ENCODE measurements at places on chromosomes 2 and 18.
A peak's percentile ranks its signal among the peaks of the same experiment; 100 is the strongest.

DNA sequence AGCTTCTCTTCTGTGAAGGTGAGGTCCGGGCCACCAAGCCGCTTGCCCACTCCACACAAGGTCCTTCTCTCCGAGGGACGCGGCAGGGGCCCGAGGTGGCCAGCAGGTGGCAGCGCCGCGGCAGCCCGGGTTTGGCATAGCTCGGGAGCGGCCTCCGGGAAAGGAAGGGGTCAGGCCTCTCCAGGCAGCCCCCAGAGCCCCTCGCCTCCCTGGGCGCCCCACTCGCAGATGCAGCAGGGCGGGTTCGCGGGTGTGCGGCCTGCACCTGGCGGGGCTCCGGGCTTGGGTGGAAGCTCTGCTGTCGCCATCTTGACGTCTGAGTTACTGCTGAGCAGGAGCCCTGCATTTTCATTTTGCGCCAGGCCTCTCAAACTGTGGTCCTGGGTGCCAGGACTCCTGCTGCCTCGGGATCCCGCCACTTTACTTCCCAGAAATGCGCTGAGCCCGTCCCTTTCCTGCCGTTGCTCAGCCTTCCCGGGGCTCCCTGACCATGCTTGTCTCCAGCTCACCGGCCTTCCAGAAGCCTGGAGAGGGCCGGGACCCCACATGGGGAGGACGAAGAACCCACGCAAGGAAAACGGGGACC, 18.6 kb upstream of the NCL start:
- DNase-seq, result peak; percentile 73

DNA sequence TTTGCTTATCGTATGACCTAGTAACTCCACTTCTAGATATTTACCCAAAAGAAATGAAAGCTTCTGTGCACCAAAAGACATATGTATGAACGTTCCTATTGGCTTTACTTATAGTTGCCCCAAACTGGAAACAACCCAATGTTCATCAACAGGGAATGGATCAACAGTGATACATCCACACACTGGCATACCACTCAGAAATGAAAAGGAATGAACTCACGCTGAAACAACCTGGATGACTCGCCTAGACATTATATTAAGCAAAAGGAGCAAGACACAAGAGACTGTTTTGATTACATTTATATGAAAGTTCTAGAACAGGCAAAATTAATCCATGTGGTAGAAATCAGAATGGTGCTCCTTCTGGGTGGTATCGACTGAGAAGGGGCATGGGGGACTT, 18.9 kb downstream of the ADRA2B start:
- DNase-seq, result no peak

DNA sequence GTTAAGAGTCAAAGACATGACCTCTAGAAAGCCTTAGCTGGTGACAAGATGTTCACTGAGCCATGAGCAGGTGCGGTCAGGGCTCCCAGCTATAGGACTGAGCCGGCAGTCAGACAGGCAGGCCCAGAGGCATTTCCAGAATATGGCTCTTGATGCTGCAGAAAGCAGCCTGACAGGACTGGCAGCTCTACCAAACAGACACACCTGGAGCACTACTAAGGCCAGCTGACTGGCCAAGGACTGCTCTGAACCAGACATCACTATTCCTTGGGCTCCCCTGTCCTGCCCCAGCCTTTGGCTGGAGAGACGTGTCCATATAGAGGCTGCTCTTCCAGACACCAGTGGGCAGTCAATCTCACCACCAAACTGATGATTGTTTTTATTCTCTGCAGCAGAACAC, 98.8 kb downstream of the RIF1 start:
- DNase-seq, result no peak

DNA sequence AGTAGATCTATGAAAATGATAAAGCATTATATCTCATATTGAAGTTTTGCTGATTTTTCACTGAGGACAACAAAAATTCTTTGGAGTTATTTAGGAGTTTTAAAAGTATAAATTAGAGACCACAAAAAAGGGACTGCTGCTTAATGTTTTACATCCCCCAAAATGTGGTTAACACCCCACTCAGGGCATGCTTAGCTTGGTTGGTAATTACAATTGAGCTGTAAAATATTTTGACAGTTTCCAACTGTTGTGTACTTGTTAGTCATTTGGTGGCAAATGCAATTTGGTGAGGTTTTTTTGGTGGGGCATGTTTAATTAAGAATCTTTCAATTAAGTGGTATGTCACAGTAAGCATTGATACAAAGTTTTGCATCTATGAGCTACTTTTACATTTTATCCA, 137.3 kb upstream of the OTX1 start:
- no peak for DNase-seq

DNA sequence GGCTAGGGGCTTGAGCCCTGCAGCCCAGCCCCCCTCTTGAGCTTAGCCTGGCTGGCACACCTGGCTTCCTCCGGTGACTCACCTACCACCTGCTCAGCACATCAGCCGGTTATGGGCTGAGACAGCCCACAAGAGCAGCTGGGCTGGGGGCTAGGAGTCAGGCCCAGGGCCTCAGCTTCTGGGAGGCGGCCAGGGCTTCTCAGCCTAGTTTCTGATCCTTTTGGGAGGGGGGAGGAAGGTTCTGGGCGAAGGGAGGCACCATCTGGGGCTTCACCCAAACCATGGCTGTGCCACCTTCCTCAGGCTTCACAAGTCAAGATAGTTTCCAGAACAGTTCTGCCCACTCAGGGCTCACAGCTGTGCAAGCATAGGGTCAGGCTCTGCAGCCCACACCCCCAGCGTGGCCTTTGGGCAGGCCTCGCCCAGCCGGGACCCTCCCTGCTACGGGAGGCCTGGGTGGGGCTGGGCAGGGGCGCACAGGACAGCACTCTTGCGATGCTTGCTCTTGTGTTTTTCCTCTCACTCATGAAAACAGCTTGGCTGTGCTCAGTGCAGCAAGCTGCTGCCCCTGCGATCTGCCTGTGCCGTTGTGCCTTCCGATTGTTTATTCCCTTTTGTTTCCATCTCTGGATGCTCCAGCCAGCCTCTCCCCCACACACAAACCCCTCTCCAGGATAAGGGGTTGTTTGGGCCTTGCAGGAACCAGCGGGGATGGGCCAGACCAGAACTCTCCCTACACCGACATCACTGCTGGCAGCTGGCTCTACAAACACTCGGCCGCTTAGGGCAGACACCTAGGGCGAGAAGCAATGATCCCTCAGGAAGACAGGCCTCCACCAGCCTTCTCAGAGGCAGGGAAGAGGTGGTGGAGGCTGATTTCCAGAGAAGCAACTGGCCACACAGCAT, 26.1 kb upstream of the SEMA4C start:
- no peak for DNase-seq

GRCh38 chr2:191318729-191319078, 73.5 kb downstream of the MYO1B start:
- DNase-seq, result peak; percentile 59

GRCh38 chr2:145049475-145049874, 529.6 kb upstream of the ZEB2 start:
- no peak for DNase-seq

GRCh38 chr2:231069379-231070054, 12.8 kb downstream of the PSMD1 start:
- DNase-seq, result peak; percentile 39

DNA sequence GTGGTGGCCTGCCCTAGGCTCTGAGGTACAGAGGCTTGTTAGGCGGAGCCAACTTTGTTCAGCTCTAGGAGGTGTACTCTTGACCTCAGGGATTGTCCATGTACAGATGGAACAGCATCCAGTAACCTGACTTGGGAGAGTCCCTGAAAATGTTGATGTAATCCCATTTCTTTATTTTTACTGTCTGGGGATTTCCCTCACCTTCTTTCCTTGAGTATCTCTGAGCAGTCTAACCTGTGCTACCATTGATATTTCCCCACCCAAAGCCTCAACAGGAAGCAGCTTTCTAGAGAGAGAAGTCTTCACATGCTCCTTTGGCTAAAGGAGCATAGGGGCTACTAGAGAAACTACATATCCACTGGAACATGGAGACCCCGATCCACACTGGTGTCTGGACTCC, 10.4 kb downstream of the IL36A start:
- DNase-seq, result no peak

DNA sequence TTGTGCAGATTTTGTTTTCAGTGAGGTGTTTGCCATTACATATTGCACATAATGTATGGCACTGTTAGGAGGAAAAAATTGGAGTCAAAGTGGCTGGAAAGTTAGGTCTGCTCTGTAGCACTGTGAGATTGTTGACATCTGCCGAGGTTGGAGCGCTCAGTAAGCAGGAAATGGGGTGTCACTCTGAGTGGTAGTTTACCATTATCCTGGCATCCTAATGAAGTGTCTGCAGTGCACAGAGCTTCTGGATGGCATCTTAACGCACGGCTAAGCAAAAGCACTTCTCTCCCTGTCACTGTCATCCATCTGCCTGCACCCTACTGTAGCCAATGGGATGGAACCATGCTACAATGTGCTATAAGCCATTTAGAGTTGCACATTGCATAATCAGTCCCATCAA, 561.9 kb downstream of the ARHGAP15 start:
- no peak for DNase-seq

- peak; percentile 63 for DNase-seq
These were observed 402.0 kb downstream of the ALK start for GRCh38 chr2:29519338-29519925.

DNA sequence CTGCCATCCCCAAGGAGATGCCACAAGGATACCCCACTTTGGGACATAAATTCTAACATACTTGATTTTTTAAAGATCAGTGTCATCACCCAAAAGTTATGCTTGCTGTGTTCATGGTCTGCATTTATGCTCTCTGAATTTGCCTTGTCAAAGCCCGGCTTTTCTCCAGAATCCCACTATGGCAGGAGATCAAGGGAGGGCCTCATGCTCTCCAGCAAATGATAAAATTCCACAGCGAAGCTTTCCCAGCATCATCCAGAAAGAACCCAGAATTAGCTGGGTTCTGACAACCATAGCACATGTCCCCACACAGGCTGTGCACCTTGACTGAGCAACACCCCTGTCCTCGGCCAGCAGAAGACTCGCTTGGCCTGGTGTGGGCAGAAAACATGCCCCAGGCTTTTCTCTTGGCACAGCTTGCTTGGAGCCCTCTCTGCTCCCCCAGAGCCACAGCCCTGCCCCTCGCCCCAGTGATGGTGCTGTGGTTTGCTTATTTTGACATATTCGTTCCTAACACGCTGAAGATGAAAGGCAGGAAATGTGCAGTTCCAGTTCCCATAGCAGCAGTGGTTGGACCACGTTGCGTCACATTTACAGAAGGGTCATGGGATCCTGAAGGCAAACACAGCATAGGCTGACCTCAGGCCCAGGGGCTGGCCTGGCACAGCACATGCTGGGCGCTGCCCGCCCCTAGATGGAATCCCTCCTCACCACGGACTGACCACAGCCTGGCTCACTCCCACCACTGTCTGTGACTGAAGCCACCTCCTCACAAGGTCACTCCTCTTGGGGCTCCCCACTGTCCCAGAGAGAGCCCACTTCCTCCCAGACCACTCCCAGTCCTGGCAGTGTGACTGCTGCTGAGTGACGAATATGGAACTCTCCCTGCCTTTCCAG, 14.1 kb upstream of the CHRNA1 start:
- peak; percentile 96 for DNase-seq

DNA sequence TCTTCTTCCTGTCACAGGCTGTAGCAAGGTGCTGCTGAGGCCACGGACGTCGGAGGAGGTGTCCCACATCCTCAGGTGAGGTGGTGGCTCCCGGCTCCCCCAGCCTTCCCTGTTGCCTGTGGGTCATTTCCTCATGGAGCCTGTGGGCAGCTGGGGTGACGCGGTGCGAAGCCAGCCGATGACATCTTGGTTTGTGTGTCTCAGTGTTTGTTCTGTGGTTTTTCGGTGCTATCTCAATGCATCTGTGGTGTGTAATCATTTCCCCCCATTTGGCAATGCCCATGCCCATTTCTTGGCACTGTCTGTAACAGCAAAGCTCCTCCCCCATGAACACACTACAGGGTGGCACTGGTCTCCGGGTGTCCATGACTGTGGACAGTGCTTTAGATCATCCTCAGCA, 6.6 kb downstream of the D2HGDH start:
- DNase-seq, result peak; percentile 41

DNA sequence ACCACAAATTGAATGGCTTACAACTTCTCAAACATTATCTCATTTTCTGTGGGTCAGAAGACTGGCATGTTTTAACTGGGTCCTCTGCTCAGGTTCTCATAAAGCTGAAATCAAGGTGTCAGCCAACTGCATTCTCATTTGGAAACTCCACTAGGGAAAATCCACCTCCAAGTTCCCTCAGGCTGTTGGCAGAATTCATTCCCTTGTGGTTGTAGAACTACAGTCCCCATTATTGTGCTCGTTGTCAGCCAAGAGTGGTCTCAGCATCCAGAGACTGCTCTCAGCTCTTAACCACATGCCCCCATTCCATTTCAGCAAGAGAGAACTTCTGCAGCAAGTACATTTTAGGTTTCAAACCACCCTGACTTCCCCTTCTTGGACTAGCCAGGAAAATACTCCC, 12.2 kb downstream of the NOL4 start:
- DNase-seq, result peak; percentile 40

- peak; percentile 81 for DNase-seq
These were observed 767.4 kb downstream of the MBD2 start for GRCh38 chr18:53457068-53457467.

DNA sequence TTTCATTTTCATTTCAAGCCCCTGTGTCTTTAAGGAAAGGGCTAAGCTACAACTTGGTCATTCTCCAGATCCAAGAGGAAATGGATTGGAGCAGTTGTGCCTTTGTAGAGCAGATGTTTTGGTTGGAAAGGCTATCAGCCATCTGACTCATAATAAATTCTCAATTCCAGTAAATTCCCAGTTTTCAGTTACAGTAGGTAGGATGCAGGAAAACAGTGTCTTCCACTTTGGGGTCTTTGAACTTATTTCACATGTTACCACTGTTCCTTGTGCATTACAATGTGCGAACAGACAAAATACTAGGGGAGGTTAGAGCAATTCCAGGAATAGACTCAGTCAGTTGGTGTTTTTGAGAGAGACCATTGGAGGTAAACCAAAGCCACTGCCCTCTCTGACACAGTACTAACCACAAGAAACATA, 211.9 kb downstream of the BABAM2 start:
- DNase-seq, result peak; percentile 82

DNA sequence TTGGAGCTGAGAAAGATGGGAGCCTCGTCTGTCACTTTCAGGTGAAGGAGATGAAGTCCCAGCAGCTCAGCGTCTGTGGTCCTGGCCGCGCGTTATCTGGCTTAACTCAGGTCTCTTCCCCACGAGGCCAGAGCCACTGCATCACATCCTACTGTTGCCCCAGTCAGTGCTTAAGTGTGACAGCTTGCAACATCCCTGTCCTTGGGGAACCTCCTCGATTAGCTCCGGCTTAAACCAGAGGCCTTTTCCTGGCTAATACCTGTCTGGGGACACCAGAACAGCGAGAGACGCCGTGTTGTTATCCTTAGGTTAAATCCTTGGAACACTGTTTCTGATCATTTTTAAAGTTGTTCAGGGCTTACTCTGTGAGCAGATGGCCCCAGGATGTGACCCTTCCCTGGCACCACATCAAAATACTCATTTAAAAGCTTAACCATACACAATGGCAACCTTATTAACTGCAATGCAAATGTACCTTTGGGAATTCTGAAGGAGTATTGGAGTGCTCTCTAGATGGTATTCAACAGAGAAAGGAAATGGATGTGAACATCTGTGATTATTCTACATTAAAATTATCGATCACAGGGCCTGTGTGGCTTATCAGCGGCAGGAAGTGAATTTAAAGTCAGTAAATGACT, 61.2 kb upstream of the SPP2 start:
- no peak for DNase-seq

- DNase-seq, result no peak
These were observed 89.6 kb downstream of the PRELID3A start for GRCh38 chr18:12497296-12497695.

GRCh38 chr2:69384618-69385081, 2.4 kb downstream of the GFPT1 start:
- no peak for DNase-seq

GRCh38 chr2:58427572-58428095, 186.5 kb upstream of the FANCL start:
- peak; percentile 77 for DNase-seq

All from astrocyte of the hippocampus (primary cell).